ENCODE measurements at places on chromosomes 1 and 21.

DNA sequence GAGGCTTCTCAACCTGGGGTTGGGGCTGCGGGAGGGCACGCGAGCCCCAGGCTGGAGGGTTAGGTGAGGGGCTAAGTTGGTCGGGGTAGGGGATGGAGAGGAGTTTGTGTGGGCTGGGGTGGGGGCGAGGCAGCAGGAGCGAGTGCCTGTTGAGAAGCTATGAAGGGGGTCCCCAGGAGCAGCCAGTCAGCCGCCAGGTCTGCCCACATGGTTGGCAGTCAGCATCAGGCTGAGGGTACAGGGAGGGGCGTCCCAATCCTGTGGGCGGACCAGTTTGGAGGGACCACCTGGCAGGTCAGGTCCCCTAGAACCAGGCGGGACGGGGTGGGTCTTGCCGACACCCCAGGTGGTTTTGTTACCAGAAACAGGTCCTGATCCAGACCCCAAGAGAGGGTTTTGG, 400 bp upstream of the TRIM17 start:
- DNase-seq, result no peak

DNA sequence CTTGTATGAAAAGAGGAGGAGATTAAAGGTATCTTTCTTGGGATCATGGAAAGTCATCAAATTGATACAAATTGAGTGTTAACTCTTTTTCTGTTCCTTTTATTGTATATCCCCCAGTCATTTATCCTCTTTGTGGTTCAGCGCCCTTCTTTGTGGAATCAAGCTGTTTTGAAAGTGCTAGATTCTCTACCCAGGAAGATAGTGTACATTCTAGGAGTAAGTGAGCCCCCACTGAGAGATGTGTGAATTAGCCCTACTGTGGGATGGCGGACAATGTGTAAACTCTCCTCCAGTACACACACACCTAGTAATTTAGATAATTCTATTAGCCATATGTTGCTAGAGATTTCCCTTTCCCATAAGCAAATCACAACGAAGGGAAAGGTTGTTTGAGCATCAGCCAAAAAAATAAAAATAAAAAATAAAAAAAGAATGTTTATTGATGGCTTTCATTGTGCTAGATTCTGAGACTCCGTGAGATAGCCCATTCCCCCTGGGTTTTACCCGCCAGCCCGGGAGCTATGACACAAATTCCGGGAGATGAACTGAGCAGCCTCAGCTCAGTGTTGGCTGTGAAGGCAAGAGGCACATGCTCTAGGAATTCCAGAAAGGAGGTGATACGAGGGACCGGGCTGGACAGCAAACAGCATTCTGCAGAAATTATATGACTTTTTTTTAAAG, 378.4 kb upstream of the RUNX1 start:
- no peak for DNase-seq

GRCh38 chr1:31651089-31651420, 6.4 kb upstream of the PEF1 start:
- DNase-seq, result no peak

GRCh38 chr21:22885614-22886013, 1887.4 kb downstream of the NCAM2 start:
- DNase-seq, result no peak
